SK-N-SH (cell line): ENCODE measurements at places on chromosomes 12 and 14.

DNA sequence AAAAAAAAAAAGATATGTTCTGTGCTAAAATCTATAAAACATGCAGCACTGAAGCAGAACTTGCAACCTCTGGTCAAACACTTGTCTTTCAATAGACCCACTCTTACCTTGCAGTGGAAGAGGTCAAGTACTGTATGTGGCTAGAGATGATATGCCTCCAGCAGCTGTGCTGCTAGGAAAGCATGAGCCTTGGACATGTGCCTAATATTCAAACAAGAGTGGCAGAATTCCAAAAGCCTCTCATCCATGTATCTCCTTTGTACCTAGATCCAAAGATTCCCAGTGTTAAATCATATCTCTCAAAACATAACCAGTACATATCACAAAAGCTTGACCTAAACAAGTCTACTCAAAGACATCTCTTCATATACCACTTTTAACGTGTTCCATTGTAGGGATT lies 105.0 kb upstream of the CPNE8 start:
- no peak overlapping the region for H3K4me3 ChIP-seq
- H3K27me3 ChIP-seq, result no peaks in the 10 kb centered on the region
- H3K27ac ChIP-seq, result no peak overlapping the region
- DNase-seq, result no peak

GRCh38 chr12:11762723-11763326 lies 113.4 kb downstream of the ETV6 start:
- H3K4me1 ChIP-seq, result peaks cover 24% of the 10 kb centered on the region
- DNase-seq, result no peak
- H3K27me3 ChIP-seq, result no peaks in the 10 kb centered on the region
- H3K4me3 ChIP-seq, result no peak overlapping the region
- H3K36me3 ChIP-seq, result peaks cover 5% of the 10 kb centered on the region

- 0 out of 2 replicates have a peak, but pooled peaks cover under 1% of the 10 kb centered on the region for H3K27me3 ChIP-seq
- H3K4me3 ChIP-seq, result no peak overlapping the region
- no peaks in the 10 kb centered on the region for H3K36me3 ChIP-seq
- H3K27ac ChIP-seq, result no peak overlapping the region
- no peaks in the 10 kb centered on the region for H3K4me1 ChIP-seq
Observed at GRCh38 chr12:81083906-81084513, 6.1 kb downstream of the ACSS3 start.

DNA sequence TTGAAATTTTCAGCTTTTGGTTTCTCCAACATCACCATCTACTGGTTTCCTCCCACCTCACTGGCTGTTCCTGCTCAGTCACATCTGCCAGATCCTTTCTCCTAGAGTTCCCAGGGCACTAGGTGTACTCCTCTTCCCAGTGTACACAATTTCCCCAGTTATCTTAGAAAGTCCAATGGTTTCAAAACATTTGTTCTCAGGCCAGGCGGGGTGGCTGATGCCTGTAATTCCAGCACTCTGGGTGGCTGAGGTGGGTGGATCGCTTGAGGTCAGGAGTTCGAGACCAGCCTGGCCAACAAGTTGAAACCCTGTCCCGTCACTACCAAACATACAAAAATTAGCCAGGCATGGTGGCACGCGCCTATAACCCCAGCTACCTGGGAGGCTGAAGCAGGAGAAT lies 60.7 kb downstream of the SPPL3 start:
- no peak for DNase-seq
- no peaks in the 10 kb centered on the region for H3K27me3 ChIP-seq
- no peaks in the 10 kb centered on the region for H3K4me1 ChIP-seq
- H3K27ac ChIP-seq, result no peak overlapping the region
- H3K36me3 ChIP-seq, result no peaks in the 10 kb centered on the region

- H3K36me3 ChIP-seq, result no peaks in the 10 kb centered on the region
- no peak overlapping the region for H3K4me3 ChIP-seq
- DNase-seq, result no peak
Observed at GRCh38 chr12:69666798-69667197, 32.3 kb downstream of the BEST3 start.
